ENCODE measurements at places on chromosomes 5 and 9.

- DNase-seq, result no peak
Observed at GRCh38 chr5:76376148-76376865, 26.8 kb upstream of the IQGAP2 start.

- no peak for DNase-seq
Observed at GRCh38 chr5:136133222-136133921, 727 bp downstream of the SMAD5 start.

DNA sequence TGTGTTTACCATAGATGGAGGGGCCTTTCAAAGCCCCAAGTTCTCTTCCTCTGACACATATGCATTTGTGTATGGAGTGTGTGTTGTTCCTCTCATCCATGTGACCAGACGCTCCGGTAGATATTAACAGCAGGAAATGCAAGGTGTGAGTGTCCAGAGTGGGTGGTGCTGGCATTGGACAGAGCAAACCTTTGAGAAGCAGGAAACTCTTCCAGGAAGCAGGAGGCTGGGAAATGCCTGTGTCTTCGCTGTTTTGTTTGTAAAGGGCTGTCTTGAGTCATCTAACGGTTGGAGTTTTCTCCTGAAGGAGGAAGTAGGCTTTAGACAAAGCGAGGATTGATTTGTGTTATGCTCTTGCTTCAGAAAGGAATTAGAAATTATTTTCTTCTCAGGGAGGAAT lies 370.9 kb downstream of the PLK2 start:
- no peak for DNase-seq

- DNase-seq, result no peak
Observed at GRCh38 chr9:104808035-104808614, 44.2 kb downstream of the NIPSNAP3B start.

DNA sequence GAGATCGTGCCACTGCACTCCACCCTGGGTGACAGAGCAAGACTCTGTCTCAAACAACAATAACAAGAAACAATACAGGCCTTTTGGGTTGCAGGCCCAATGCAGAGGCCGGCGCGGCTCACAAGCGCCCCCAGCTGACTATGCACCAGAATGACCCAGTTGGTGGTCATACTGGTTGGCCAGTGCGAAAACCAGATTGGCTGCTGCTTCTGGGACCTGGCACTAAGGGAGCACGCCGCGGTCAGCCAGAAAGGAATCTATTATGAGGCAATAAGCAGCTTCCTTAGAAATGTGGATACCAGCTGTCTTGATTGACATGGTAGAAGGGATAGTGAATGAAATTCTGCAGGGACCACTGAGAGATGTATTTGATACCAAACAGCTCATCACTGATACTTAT lies 35.0 kb downstream of the RANBP17 start:
- no peak for DNase-seq

Data from GF-D8 (cell line).